ENCODE measurements at places on chromosomes 2 and 18.
A peak's percentile ranks its signal among the peaks of the same experiment; 100 is the strongest.

- DNase-seq = no peak
Observed at GRCh38 chr2:70658476-70658875, 104.8 kb upstream of the TGFA start.

DNA sequence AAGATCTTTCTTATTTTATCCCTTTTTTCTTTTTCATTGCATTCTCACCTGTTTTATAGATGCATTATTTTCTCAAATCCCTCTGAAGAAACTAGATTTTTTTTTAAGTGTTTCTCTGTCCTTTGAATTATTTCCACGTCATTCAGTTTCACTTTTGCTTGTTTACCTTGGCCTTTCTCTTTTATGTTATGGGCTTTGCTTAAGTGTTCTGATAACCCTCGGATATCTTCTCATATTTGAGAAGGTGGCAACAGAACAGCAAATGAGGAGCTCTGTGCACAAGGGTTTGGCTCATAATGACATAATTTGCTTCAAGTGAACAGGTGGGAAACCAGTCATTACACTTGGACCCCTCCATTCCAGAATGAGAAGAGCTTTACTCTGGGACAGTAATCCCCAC lies 111.9 kb downstream of the C1D start:
- no peak for DNase-seq

GRCh38 chr2:44131177-44131576 lies 37.5 kb upstream of the PPM1B start:
- DNase-seq = no peak

GRCh38 chr2:190469771-190470170 lies 61.6 kb downstream of the MFSD6 start:
- peak; percentile 64 for DNase-seq

GRCh38 chr2:181672255-181673008 lies 7.9 kb downstream of the NEUROD1 start:
- no peak for DNase-seq

- no peak for DNase-seq
Observed at GRCh38 chr2:201465524-201465971, 14.0 kb downstream of the STRADB start.

DNA sequence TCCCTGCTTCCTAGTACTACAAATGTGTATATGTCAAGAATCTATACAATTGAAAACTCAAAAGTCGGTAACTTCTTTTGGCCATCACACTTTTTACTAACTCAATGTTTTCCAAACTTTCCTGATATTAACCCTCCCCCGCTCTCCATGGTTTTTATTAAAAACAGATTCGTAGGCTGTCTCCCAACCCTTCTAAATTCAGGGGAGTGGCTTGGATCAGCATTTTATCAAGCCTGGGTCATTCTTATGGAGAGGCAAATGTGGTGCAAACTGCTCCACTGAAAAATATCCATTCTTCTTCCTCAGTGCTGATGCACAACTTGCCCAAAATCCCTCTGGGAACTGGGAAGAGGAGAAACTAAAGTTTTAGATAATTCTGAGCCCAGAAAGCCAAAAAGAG lies 134.2 kb downstream of the RIF1 start:
- no peak for DNase-seq

DNA sequence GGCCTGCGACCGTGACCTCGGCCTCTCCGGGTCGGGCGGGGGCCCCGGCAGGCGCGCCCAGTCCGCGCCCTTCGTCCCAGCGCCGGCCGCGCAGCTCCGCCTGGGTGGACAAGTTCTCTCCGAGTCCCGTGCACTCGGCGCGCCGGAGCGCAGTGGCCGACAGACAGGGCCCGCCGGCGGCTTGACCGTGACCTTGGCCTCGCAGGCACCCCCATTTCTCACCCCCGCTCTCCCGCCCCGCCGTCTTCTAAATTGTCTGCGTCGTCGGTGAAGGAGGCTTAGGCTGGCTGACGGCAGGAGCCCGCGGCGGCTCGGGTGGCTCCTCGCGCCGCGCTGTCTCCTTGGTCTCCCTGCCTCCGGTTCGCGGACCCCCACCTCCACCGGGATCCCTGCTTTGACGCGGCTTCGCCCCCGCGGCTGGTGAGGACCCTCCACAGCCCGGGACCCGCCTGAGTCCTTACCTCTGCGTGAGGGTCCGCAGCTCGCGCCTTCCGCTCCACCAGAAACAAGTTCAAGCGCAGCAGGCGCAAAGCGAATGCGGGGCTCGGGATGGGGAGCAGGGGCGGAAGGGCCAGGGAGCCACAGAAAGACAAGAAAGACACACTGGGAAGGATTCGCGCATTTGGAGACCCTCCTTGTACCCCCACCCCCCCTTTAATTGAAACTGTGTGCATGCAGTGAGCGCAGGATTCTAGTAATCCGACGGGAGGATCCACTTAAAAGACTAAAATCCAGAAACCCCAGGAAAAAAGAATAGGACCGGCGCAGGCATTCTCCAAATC lies 4.0 kb downstream of the PTGR3 start:
- no peak for DNase-seq

DNA sequence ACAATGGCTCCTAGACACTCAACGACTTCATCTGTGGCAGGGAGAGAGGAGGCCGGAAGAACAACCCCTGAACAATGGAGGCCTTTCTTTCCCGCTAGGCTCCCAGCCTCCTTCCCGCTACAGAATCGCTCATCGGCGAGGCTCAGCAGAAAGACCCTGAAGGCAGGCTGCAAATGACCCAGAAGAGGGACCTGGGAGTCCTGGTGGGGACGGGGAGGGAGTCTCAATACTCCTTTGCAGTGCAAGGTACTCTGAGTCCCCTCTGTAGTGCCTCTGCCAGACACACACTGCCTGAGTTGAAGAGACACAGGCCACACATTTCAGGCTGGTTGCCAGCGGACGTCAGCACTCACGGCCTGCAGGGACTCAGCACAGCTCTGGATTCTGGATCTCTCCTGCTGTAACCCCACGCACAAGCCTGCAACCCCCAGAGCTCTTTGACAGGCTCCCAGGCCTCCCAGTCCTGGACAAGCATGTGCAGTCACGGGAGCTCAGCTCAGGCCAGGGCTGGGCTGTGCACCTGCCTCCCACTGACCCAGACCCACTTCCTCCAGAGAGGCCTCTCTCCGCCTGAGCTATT lies 6.1 kb downstream of the GPR17 start:
- DNase-seq = no peak

DNA sequence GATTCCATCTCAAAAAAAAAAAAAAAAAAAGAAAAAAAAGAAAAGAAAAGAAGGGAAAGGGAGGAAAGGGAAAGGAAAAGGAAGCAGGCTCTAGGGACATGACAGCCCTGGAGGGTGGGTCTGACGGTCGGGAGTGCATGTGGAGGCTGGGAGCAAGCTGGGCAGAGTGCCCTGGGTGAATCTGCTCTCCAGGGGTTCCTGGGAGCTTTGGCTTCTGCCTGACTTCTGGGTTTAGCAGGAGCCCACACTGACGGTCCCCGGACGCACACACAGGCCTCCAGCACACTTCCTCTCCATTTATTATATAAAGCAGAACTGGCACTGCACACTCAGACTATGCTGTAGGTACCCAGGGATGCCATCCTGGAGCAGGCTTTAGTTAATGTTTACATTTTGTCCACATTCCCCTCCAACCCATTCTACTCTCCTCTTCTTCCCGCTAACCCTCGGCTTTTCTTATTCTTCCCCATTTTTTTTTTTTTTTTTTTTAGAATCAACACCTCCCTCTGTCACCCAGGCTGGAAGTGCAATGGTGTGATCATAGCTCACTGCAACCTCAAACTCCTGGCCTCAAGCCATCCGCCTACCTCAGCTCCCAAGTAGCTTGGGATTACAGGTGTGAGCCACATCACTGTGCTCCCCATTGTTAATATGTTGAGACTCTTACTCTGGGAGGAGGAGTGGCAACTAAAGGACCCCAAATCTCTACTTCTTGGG lies 151.1 kb upstream of the SLC1A4 start:
- DNase-seq = no peak

DNA sequence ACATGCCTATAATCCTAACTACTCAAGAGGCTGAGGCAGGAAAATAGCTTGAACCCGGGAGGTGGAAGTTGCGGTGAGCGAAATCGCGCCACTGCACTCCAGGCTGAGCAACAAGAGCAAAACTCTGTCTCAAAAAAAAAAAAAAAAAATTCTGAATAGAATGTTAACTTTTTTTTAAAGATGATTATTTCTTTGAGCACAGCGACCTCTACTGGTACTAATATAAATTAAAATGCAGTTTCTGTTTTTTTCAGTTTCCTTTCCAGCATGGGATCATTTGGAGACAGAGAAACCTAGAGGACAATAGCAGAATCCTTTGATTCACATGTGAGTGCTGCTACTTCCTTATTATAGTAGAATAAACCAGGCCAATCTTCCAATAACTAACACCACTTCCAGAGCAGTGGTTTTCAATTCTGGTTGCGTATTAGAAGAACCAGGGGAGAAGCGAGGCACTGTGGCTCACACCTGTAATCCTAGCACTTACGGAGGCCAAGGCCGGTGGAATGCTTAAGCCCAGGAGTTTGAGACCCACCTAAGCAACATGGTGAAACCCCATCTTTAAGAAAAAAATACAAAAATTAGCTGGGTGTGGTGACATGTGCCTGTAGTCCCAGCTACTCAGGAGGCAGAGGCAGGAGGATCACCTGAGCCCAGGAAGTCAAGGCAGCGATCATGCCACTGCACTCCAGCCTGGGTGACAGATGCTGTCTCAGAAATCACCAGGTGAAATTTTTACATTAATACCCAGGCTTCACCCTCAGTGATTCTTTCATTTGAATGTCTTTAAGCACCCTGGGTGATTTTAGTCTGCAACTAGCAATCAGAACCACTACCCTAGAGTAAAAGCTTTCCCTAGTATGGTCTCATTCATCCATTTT lies 10.1 kb downstream of the SRSF7 start:
- DNase-seq = no peak

GRCh38 chr2:128433911-128434550 lies 115.4 kb upstream of the HS6ST1 start:
- no peak for DNase-seq

DNA sequence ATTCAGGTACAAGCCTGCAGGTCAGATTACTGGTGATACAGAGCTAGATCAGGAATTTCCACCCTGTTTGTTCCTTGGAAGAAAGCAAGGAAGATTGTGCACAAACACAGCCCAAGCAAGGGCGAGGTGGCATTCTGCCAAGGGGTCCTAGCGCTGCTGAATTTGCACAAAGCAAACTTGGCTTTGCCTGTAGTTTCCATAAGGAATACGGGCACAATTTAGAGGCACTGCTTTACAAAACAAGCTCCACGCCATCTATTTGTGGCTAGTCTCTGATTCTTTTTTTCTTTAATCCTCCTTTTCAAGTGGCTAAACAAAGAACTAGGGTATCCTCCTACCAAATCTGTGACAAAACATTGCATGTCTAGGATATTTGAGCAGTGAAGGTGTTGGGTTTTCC lies 195.5 kb upstream of the ACVR2A start:
- DNase-seq = no peak

DNA sequence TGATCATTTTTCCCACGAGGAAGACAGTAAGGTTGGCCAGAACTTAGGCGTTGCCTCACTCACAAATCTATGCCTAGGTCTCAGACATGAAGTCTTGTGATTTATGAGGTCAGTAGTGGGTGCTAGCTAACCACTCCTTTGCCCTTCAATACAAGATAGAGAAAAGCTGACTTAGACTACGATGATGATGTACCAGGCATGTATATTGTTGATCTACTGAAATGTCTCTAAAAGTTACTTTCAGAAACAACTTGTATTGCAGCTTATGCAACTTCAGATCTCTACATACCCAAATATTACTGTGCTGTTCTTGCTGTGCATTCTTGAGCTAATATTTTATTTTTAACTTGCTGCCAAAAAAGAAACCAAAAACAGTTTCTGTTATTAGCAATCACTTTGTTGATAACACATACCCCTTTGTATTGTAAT lies 30.6 kb downstream of the MAPRE2 start:
- DNase-seq = no peak

DNA sequence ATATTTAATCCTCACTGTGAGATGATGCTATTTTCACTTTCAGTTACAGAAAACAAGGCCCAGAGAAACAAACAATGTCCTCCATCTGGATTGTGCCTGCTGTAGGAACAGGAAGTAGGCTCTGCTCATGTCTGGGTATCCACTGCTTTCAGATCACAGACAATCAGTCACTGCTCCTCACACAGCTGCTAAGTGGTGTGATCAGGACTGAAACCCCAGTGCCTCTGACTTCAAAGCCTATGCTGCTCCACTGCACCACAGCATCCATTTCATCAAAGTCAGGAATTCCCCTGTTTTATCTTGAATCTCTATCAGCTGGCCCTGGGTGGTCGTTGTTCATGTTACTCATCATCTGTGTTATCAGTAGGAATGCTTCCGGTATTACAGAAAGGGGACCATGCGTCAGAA lies 303.8 kb upstream of the TRIB2 start:
- no peak for DNase-seq

DNA sequence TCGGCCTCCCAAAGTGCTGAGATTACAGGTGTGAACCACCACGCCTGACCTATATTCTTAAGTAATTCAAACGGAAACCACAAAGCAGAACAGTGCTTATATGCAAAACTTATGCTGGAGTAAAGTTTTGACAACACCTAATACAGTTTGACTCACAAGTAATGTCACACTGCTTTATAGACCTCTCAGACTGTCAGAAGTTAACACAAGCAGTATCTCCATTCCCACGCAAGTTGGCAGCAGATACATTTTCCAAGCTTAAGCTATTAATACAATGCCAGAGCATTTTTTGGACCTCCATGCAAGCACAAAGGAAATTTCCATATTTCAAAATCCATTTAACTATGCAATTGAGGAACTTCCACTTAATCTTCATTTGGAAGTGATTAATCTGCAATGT lies 21.0 kb upstream of the SANBR start:
- no peak for DNase-seq

- no peak for DNase-seq
Observed at GRCh38 chr2:54634564-54635511, 88.6 kb upstream of the EML6 start.

DNA sequence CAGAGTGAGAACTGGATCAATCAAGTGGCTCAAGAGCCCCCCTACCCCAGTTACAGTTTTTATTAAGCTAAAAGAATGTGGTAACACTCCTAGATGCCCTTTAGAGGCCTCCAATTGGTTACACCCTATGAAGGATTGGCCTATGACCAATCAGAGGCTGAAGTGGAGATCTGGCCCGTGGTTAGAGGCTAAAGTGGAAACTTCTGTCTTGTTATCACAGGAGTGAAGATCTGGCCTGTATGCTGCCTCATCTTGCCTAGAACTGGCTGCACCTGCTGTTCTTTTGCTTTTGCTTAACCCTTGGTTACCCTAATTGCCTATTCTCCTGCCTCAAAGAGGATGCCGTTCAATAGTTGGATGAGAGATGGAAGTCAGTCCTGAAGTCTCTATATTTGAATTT lies 100.1 kb upstream of the MAP2 start:
- DNase-seq = no peak

GRCh38 chr2:138867341-138867740 lies 87.2 kb upstream of the NXPH2 start:
- DNase-seq = no peak
